ENCODE measurements at places on chromosomes 16 and 17. TPM values are rescaled to one million over a fixed set of nuclear protein-coding genes. Genes with fewer than 3 reads are reported as not detected.

DNA sequence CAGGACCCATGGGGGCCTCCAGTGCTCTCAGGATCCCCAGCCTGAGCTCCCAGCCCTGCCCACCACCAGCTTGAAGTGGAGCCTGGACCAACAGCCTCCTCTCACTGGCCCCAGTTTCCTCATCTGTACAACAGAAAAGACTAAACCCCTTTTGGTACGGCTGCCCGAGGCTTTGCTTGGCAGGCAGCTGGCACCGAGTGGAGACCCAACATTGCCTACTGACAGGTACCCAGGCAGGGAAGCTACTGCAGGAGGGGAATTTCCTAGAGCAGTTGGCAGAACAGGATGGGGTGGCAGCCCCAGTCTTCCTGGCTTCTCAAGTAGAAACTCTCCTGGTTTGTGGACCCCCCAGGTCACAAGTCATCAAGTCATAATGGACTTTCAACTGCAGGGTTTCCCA is 14.2 kb downstream of the SREBF1 start:
- DNase-seq: no peak

DNA sequence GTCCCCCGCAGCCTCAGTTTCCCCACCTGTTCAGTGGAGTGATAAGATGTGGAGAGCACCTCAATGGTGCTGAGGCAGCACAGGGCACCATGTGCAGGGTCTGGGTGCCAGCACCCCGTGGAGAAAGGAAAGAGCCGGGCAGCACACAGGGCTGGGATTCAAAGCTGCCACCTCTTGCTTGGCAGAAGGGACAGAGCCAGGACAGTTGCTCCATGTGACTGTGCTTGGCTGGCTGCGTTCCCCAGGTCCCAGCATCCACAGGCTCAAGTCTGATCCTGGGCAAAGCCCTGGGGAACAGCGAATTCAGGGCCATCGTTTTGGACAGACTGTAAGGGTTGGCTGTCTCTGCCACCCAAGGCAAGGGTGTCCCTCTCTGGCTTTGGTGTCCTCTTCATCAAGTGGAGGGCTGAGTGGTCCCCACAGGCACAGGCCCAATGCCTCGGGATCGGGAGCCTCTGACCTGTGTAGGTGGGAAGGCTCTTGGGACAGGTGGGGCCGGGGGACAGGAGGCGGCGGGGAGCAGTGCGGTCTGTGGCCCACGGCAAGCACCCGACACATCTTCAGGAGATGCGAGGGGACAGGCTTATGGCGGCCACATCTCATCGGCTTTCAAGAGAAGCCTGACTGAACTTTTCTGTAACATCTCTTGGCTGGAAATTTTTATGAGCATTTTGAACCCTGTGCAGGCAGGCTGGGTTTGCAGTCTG is 8.5 kb downstream of the ZNF469 start:
- DNase-seq: no peak

Gene OTOP2
- polyA plus RNA-seq: not detected

GRCh38 chr16:12062343-12063003 is 85.9 kb downstream of the SNX29 start:
- DNase-seq: no peak

Gene RHBDL1
- polyA plus RNA-seq: not detected

Gene CACNG3
- not detected for polyA plus RNA-seq

Gene KCNH6
- polyA plus RNA-seq: 0.04 TPM

DNA sequence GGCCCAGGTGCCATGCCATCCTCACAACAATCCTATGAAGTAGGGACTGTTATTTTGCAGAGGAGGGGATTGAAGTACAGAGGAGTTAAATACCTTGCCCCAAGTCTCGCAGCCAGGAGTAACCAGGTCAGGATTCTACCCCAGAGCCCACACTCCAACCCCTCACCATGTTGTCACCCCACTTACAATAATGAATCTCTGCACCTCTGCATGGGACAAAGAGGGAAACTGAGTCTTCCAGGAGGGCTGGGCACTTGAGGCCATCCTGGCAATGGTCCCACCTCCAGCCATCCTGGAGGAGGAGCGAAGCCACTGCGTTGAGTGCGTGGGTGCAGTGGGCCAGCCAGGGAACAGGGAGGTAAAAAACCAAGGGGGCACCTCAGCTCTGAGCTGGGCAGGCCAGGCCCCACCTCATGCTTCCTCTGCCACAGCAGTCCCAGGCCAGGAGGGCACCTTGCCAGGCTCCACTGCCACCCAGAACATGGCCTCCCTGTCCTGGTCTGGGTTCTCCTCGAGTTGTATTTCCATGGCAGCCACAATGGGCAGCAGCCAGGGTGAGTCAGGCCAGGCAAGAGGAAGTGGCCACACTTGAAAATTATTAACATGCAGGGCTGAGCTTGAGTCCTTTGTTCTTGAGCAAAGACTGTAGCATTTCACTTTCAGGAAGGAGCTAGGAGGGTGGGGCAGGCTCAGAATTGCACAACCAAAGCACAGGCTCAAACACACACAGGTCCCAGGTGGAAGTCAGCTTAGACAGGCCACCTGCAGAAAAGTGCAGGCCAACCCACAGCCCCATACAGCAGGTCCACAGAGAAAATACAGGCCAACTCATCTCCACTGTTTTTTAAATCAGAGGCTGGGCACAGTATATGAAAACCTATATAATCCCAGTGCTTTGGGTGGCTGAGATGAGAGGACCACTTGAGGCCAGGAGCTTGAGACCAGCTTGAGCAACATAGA is 52.1 kb downstream of the CUEDC1 start:
- peak; percentile 89 for DNase-seq

- no peak for DNase-seq
Observed at GRCh38 chr17:77425791-77426641, 285.2 kb downstream of the SEC14L1 start.

Gene AOC2
- 0.25 TPM for polyA plus RNA-seq

Gene ALOX15B
- polyA plus RNA-seq: not detected

Gene SF3B3
- polyA plus RNA-seq: 432 TPM

DNA sequence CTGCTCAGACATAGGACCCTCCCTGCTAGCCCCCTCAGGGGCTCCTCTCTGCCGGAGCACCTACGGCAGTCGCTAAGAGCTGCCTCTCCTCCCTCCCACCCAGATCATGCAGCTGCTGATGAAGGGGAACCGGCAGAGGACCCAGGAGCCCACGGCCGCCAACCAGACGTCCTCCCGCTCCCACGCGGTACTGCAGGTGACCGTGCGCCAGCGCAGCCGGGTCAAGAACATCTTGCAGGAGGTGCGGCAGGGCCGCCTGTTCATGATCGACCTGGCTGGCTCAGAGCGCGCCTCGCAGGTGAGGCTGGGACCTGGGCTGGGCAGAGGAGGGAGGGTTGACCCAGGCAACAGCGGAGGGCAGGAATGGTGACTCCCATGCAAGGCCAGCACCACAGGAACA is 17.0 kb downstream of the BTBD17 start:
- no peak for DNase-seq

- DNase-seq: no peak
Observed at GRCh38 chr16:67767953-67768352, 38.4 kb downstream of the RANBP10 start.

DNA sequence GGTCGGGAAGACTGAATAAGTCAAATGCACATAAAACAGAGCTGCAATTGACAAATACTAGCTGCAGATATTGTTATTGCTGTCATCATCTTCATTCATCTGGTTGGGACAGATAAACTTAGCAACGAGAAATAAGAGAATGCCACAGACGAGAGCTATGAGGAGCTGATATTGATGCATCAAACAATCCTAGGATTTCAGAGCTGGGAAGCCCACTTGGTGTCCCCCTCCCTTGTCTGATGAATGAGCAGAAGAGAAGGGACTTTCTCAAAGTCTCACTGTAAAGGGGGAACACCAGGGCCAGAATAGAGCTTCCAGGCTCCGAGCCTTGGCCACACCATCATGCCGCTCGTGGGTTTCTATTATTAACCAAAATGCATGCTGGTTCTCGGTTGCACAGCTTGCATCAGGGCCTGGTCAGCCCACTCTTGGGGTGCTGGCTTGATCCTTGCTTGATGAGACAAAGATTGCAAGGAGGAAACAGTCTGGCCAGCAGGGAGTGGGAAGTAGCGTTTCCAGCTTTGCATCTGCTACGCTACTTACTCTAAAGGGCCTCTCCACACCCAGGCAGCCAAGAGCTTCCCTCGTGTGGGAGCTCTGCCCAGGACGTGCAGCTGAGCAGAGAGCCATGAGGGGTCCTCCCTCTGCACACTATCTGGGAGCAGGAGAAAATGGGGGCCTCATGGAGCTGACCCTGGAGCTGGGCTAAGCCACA is 28.4 kb upstream of the EMP2 start:
- DNase-seq: no peak

Gene TACO1
- 33.7 TPM for polyA plus RNA-seq

DNA sequence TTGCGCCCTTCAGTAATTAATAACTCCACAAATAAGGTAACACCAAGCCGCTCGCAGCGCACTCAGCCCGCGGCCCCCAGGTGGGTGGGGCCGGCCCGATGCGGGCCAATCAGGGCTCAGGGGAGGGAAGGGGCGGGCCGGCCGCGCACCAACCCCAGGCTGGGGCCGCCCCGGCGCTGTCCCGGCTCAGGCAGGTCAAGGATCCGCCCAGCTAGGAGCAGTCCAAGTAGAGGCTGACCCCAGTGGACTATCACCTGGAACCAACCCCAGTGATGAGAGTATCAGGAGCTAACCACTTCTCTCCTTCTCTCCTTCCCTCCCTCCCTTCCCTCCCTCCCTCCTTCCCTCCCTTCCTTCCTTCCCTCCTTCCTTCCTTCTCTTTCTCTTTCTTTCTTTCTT is 110.8 kb downstream of the C16orf78 start:
- DNase-seq: no peak

GRCh38 chr17:75693500-75694481 is 26.7 kb downstream of the SAP30BP start:
- no peak for DNase-seq

Gene TBC1D16
- polyA plus RNA-seq: not detected

GRCh38 chr16:90008708-90009145 is 10.5 kb downstream of the DBNDD1 start:
- no peak for DNase-seq

Gene TMC5
- not detected for polyA plus RNA-seq

Gene CA5A
- polyA plus RNA-seq: not detected

GRCh38 chr16:77955127-77955526 is 67.2 kb upstream of the CLEC3A start:
- DNase-seq: no peak

- no peak for DNase-seq
Observed at GRCh38 chr16:77801817-77802216, 13.5 kb downstream of the VAT1L start.

DNA sequence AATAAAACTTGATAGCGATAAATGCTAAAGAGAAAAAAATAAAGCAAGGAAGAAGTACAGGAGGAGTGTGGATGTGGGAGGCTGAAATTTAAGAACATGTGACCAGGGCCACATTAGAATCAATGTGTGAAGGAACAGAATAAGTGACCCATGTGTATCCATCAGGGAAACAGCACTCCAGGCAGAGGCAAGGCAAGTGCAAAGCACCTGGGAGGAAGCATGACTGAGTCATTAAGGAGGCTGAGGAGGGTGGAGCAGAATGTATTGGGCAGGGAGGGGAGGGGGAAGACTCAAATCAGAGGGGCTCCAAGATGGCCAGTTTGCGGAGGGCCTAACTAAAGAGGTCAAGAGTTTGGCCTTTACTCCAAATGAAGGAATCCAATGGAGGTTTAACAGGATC is 8.0 kb downstream of the CDR2 start:
- no peak for DNase-seq

Gene DNAI2
- 0.27 TPM for polyA plus RNA-seq

Gene IGFALS
- not detected for polyA plus RNA-seq

DNA sequence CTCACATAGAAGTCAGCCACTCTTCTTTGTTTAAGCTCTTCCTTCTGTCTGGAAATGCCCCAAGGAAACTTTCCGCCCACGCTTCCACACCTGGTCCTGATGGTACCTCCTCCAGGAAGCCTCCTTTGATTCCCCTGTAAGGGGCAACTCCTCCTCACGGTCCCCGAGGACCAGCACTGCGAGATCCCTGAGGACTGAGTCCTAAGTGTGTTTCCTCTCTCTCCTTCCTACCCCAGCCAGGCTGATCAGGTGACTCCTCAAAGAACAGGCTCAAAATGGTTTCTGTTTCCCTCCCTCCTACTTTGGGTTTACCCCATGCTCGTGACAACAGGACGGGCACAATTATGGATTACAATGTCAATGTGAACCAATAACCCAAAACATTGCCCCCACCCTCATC is 63.0 kb upstream of the MED9 start:
- no peak for DNase-seq

DNA sequence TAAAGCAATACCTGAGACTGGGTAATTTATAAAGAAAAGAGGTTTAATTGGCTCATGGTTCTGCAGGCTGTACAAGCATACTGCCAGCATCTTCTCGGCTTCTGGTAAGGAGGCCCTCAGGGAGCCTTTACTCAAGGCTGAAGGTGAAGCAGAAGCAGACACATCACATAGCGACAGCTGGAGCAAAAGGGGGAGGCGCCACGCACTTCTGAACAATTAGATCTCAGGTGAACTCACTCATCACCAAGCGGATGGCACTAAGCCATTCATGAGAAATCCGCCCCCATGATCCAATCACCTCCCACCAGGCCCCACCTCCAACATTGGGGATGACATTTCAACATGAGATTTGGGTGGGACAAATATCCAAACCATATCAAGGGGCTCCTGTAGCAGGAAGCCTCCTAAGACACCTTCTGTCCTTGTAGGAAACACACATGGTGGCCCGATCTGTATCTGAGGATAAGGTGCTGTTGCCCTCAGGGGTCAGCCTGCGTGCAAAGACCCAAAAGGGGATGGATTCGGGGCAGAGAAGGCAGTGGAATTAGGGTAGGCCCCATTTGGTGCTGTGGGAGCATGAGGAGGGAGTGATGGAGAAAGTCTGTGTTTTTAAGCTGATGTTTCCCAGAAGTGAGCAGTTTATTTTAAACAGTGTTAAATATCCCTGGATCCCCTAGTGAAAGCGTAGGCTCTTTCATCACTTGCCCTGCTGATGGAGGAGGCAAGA is 23.0 kb downstream of the IL21R start:
- no peak for DNase-seq

DNA sequence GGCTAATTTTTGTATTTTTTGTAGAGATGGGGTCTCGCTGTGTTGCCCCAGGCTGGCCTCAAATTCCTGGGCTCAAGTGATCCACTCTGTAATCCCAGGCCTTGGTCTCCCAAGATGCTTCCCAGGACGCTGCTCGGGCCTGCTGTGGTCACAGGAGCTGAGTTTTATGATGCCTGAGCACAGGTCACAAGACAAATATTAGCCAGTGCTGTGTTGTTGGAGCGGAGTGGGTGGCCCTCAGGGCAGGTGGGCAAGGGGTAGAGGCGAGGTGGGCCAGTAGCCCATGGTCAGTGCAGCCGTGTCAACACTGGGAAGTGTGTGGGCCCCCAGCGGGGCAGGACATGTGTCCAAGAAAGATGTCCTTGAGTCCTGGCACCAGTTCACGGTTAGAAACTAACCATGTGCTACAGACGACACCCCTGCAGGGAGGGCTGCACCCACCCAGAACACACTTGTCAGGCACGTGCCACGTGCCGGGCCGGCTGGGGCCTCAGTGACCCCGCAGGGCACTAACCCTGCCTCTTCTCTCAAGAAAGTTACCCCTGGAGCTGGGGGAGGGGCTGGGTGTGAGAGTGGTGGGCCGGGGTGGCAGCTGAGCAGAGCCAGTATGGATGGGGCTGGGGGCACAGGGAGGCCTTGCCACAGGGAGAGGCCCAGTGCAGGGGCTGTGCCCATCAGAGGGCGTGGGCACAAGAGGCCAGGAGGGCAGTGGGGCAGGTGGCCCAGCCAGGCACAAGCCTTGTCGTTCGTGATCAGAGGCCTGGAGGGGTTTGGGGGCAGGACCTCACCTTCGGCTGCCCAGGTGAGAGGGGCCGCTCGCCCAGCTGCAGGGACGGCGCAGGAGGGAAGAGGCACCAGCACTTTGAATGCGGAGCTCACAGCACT is 103.1 kb upstream of the CHMP6 start:
- DNase-seq: no peak
